ENCODE measurements at places on chromosomes 7 and 10.

- DNase-seq: no peak
These were observed 43.7 kb upstream of the FAM180A start for GRCh38 chr7:135792363-135792668.

DNA sequence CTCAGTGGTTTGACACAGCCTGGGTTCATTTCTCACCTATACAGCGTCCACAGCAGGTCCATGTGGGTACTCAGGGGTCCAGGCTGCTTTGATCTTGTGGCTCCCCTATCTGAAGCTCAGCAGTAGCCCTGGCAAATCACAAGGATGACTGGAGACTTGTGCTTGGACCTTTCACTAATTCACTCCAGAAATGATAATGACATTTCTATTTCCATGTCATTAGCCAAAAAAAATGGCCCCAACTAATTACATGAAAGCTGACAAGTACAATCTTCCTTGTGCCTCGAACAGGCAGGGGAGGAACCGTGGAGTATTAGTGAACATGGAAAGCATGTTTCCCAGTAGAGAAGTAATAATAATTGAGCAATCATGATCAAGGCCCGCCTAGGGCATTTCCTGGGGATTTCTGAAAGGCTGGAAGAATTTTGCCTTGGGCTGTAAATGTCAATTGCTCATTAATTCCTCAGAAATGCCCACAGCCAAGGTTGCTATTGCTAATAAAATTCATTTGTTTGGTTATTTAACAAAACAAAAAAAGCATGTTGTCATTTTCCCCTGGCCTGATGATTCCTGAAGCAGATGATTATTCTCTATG, 586.1 kb downstream of the SDK1 start:
- DNase-seq: no peak

DNA sequence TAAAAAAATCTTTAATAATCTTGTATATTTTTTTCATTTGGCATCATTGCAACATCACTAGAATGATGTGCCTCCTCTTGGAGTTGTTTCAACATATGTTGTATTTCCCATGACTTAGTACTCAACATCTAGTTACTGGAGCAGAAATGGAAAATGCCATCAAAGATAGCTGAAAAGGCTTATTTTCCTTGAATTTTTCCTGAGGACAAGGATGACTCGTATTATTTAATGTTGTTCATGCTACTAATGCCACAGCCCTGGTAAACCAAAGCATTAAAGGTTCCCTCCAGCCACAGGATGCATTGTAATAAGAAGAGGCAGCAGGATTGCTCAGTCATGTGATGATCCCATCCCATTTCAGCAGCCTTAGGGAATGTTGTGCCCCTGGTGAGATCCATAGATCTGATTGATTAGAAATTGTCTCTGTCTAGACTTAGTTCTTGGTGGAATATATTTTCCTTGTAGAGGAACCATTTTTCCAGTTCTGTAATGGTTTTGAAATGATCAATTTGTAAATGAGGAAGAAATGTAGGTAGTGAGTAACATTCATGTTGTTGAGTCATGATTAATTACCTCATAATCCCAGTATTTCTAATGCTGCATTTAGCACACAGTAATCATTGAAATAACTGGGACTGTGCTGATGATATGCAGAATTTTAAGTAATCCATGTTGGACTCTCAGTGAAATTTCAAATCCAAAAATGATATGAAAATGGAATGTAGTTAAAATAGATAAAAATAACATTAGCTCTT, 91.3 kb upstream of the SMIM30 start:
- DNase-seq: no peak

DNA sequence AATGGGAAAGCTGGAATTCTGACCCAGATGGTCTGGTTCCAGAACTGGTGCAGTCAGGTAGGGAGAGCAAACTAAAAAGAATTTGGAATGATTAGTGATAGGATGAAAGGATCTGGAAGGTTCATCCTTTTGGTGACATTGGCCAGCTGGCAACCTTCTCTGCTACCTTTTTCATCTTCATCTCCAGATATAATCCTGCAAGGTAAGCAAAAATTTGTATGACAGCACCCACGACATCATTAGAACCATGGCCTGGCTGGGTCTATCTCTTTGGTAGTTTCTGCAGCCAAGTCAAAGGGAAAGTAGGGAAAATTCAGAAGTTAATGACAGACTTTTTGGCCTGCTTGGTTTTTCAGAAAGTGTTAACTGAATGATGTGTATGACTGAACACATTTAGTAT, 188.9 kb upstream of the MALRD1 start:
- DNase-seq: no peak

GRCh38 chr10:112952282-112953173, 2.5 kb downstream of the TCF7L2 start:
- peak; percentile 47 for DNase-seq
